ENCODE measurements at places on chromosomes 3 and 15. TPM values are rescaled to one million over a fixed set of nuclear protein-coding genes. Genes with fewer than 3 reads are reported as not detected.

The UBA7 gene
- total RNA-seq = 6.0 TPM

The LRRIQ4 gene
- total RNA-seq = 0.16 TPM

The BCL2A1 gene
- total RNA-seq = not detected

The SPINT1 gene
- total RNA-seq = 1.3 TPM

The IGDCC3 gene
- 298 TPM for total RNA-seq

The SNTN gene
- not detected for total RNA-seq

The ZIC4 gene
- total RNA-seq = 4.5 TPM

The FRG2C gene
- total RNA-seq = not detected

The IMPG2 gene
- 0.40 TPM for total RNA-seq

The CHRFAM7A gene
- 12.7 TPM for total RNA-seq

The APBA2 gene
- total RNA-seq = 79.9 TPM

The TMEM207 gene
- not detected for total RNA-seq

The IL17RE gene
- 1.7 TPM for total RNA-seq

The NLGN1 gene
- total RNA-seq = 20.0 TPM

GRCh38 chr3:24678021-24678420 lies 183.4 kb upstream of the THRB start:
- H3K27ac ChIP-seq = no peak overlapping the region
- no peaks in the 10 kb centered on the region for H3K27me3 ChIP-seq
- no peak for DNase-seq
- H3K4me1 ChIP-seq = no peaks in the 10 kb centered on the region

DNA sequence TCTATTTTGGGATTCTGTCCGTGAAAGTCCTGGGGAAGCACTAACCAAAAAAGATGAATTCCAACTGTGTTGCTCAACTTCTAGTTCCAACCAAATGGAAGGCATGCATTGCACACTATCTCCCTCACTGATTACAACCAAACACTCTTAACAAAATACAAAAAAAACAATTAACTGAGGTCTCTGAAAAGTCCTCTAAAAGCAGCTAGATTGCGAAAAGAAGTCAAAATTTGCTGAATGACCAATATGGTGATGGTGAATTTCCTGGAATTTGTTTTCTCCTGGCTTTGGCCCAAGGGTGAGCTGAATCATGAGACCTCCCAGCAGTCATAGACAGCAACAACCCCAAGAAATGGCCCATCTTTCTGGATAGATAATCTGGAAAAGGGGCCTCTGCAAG lies 28.3 kb downstream of the CYP19A1 start:
- no peaks in the 10 kb centered on the region for H3K36me3 ChIP-seq
- no peak overlapping the region for H3K4me3 ChIP-seq
- peaks cover 3% of the 10 kb centered on the region for H3K27me3 ChIP-seq
- no peak overlapping the region for H3K27ac ChIP-seq
- no peak for DNase-seq

DNA sequence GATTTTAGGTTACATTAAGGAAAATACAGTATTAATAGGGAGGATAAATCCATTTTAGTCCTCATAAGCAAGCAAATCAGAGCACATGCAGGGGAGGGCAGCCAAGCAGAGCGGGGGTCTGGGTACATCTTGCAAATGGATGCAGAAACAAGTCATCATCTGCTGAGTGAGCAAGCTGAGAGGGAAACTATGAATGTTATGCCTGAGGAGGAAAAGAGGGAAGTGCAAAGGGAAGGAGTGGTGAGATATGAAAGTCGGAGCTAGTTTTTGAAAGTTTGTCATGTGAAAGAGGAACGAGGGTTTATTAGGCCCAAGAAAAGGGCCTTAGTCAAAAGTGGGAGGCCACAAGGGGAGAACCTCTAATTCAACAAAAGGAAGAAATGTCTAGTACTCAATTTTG lies 15.4 kb downstream of the PTX3 start:
- no peak for DNase-seq
- no peak overlapping the region for H3K27ac ChIP-seq
- H3K27me3 ChIP-seq = no peaks in the 10 kb centered on the region
- no peak overlapping the region for H3K4me3 ChIP-seq

DNA sequence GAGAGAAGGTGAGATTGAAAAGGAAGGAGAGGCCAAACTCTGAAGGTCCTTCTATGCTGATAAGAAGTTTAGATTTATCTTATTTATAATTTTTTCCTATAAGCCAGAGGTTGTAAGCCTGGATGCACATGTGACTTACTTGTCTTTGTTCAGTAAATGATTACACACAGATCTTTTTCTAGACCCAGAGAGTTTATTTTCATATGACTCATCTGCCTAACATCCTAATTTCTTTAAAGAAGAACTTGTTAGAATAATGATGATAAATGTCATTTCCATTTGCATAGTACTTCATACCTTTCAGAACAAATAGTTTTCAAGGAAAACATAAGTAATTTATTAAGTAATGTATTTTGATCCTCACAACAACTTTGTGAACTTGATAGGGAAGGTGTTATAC lies 434.8 kb upstream of the DPH6 start:
- H3K36me3 ChIP-seq = no peaks in the 10 kb centered on the region
- H3K27me3 ChIP-seq = no peaks in the 10 kb centered on the region
- no peak overlapping the region for H3K4me3 ChIP-seq

- no peaks in the 10 kb centered on the region for H3K4me1 ChIP-seq
- H3K27me3 ChIP-seq = no peaks in the 10 kb centered on the region
- H3K27ac ChIP-seq = no peak overlapping the region
- H3K4me3 ChIP-seq = no peak overlapping the region
Observed at GRCh38 chr3:111796566-111796965, 62.5 kb upstream of the PHLDB2 start.

- H3K27ac ChIP-seq = no peak overlapping the region
- H3K4me1 ChIP-seq = peaks cover 9% of the 10 kb centered on the region
- peaks cover 69% of the 10 kb centered on the region for H3K27me3 ChIP-seq
- H3K36me3 ChIP-seq = no peaks in the 10 kb centered on the region
Observed at GRCh38 chr3:39804951-39805350, 4.5 kb upstream of the MYRIP start.

GRCh38 chr15:99708563-99708962 lies 24.7 kb downstream of the LYSMD4 start:
- no peak overlapping the region for H3K27ac ChIP-seq
- DNase-seq = no peak
- peaks cover 9% of the 10 kb centered on the region for H3K4me1 ChIP-seq
- no peaks in the 10 kb centered on the region for H3K27me3 ChIP-seq
- H3K36me3 ChIP-seq = peaks cover 4% of the 10 kb centered on the region
- no peak overlapping the region for H3K4me3 ChIP-seq

GRCh38 chr3:57006179-57006657 lies 54.2 kb upstream of the SPATA12 start:
- no peaks in the 10 kb centered on the region for H3K27me3 ChIP-seq
- H3K36me3 ChIP-seq = no peaks in the 10 kb centered on the region
- H3K27ac ChIP-seq = no peak overlapping the region
- H3K4me3 ChIP-seq = no peak overlapping the region

DNA sequence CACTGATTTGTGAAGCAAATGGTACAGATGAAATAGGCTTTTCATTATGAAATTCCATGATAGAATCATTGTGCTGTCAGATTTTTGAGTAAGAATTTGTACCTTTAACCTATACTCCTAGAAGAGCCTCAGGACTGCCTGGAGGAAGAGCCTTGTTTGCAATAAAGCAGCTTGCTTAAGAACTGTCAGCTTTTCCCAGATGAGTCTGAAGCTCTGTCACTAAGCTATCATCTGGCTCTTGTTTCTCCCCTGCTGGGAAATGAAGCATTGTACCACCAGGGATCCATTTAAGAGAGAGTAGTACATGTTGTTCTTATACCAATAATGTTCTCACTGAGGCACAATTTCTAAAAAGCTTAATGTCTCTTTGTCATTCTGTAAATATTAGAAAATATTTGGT lies 85.1 kb upstream of the FLNB start:
- peaks cover 4% of the 10 kb centered on the region for H3K36me3 ChIP-seq
- no peak overlapping the region for H3K4me3 ChIP-seq
- H3K4me1 ChIP-seq = no peaks in the 10 kb centered on the region
- DNase-seq = no peak

GRCh38 chr15:57259568-57260040 lies 116.7 kb upstream of the CGNL1 start:
- no peaks in the 10 kb centered on the region for H3K27me3 ChIP-seq
- DNase-seq = peak; percentile 23
- H3K4me3 ChIP-seq = peak overlapping the region; percentile 58
- H3K36me3 ChIP-seq = peaks cover 17% of the 10 kb centered on the region
- H3K4me1 ChIP-seq = peaks cover 28% of the 10 kb centered on the region

- H3K27me3 ChIP-seq = no peaks in the 10 kb centered on the region
- H3K4me1 ChIP-seq = peaks cover 9% of the 10 kb centered on the region
- H3K27ac ChIP-seq = no peak overlapping the region
- no peak overlapping the region for H3K4me3 ChIP-seq
Observed at GRCh38 chr3:116930786-116931185, 221.2 kb downstream of the TUSC7 start.

DNA sequence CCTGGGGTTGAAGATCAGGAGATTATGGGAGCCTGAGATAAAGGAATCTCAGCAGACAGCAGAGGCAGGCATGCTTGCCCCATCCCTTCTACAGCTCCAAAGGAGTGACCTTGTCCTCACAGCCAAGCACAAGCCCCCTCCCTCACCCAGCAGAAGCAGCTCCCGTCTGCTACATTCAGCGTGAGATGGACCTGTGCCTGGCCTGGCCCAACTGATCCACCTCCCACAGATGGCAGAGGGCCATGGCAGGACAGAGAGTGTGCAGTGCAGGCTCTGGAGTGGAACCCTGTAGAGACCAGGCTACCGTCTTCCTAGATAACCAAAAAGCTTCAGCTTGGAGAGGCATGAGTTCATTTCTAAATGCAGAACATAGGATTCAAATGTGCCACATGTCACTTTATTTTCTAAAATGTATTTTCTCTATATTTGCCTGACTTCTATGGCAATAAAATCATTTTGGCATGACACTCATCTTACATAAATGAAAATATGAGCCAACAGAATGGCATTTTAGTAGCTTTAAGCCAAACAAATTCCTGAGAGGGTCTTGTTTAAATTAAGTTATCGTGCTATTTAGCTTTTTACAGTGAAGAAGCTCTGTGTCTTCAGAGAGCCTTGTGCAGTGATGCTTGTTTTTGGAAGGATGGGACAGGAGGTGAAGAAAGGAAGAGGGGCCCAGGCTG lies 43.7 kb downstream of the SLC12A8 start:
- H3K27me3 ChIP-seq = no peaks in the 10 kb centered on the region
- H3K4me3 ChIP-seq = no peak overlapping the region
- no peak for DNase-seq
- no peak overlapping the region for H3K27ac ChIP-seq

DNA sequence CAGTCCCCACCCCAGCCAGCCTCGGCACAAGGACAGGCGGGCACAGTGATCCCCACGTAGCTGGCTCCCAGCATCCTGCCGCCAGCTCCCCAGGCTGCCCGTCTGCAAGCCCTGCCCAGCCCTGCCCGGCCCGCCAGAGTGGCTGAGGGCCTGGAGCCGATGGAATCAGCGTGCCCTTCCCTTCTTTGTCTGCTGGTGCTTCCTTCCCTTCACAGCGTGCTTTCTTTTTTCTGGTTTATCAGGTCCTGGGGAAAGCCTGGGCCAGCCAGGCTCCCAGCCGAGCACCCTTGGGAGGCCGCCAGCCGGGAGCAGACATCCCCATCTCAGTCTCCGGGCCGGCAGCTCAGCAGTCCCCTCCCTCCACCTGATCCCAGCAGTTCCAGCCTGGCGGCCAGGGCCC lies 54.7 kb upstream of the SMAD6 start:
- no peak overlapping the region for H3K4me3 ChIP-seq
- peaks cover 39% of the 10 kb centered on the region for H3K4me1 ChIP-seq
- no peak for DNase-seq
- H3K27ac ChIP-seq = no peak overlapping the region
- no peaks in the 10 kb centered on the region for H3K36me3 ChIP-seq

- H3K36me3 ChIP-seq = peaks cover 1% of the 10 kb centered on the region
- H3K27me3 ChIP-seq = peaks cover 3% of the 10 kb centered on the region
- peaks cover 35% of the 10 kb centered on the region for H3K4me1 ChIP-seq
- DNase-seq = no peak
- H3K27ac ChIP-seq = no peak overlapping the region
- peak overlapping the region; percentile 92 for H3K4me3 ChIP-seq
Observed at GRCh38 chr15:80154336-80154735, 1.5 kb downstream of the FAH start.

- H3K27me3 ChIP-seq = no peaks in the 10 kb centered on the region
- peaks cover 5% of the 10 kb centered on the region for H3K36me3 ChIP-seq
- H3K4me3 ChIP-seq = no peak overlapping the region
Observed at GRCh38 chr3:153768561-153769469, 352.4 kb upstream of the ARHGEF26 start.

- no peak for DNase-seq
- no peaks in the 10 kb centered on the region for H3K27me3 ChIP-seq
- no peak overlapping the region for H3K4me3 ChIP-seq
- H3K4me1 ChIP-seq = peaks cover 24% of the 10 kb centered on the region
Observed at GRCh38 chr3:29064085-29064484, 216.8 kb upstream of the RBMS3 start.

- H3K27me3 ChIP-seq = no peaks in the 10 kb centered on the region
- peaks cover 37% of the 10 kb centered on the region for H3K4me1 ChIP-seq
- DNase-seq = peak; percentile 45
- no peak overlapping the region for H3K27ac ChIP-seq
- no peaks in the 10 kb centered on the region for H3K36me3 ChIP-seq
Observed at GRCh38 chr3:42012935-42013690, 51.2 kb upstream of the ULK4 start.

GRCh38 chr3:66534304-66534845 lies 33.6 kb upstream of the LRIG1 start:
- H3K27ac ChIP-seq = no peak overlapping the region
- no peaks in the 10 kb centered on the region for H3K36me3 ChIP-seq
- no peak for DNase-seq
- no peaks in the 10 kb centered on the region for H3K27me3 ChIP-seq
- H3K4me3 ChIP-seq = no peak overlapping the region

DNA sequence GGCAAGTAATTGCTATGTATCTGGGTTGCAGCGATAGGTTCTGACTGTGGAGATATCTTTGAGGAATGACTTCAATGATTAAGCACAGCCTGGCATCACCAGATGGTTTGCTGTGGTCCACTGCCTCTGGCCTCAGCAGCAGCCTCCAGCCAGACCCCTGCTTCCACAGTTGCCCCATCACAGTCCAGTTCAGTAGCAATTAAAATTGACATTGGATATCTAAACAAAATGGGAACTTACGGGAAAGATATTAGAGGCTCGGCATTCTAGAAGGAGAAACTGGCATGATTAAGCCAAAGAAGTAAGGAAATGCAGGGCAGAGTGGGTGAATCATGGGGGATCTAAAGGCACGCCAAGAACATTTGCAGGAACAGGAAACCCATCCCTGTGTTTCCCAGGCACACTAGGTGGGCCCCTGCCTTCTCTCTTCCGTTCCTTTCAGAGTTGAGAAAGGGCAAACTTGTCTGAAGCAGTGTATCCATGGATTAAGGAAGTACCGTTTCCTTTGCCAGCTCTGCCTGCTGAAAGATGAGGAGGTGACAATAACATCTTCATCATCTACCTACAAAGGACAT lies 36.3 kb upstream of the SH3BP5 start:
- H3K27ac ChIP-seq = no peak overlapping the region
- no peak for DNase-seq
- no peaks in the 10 kb centered on the region for H3K36me3 ChIP-seq
- H3K27me3 ChIP-seq = peaks cover 4% of the 10 kb centered on the region

DNA sequence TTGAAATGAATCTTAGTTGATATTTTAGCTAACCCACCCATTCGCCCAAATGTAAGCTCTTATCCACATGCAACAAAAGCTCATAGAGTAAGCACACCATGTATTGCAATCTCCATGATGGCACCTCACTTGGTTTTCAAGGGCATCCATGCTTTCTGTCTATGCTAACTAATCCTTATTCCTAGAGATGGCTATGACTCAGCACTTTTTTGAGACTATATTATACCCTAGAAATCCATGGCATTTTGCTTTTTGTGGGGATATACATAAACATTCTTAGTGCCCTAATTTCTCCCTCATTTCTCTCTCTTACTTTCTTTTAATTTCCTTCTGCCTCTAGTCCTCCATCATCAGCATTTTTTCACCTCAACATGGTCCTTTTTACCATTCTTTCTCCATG lies 168.5 kb upstream of the STT3B start:
- no peak overlapping the region for H3K4me3 ChIP-seq
- H3K27me3 ChIP-seq = no peaks in the 10 kb centered on the region
- no peaks in the 10 kb centered on the region for H3K36me3 ChIP-seq
- peaks cover 19% of the 10 kb centered on the region for H3K4me1 ChIP-seq

Data from neural crest cell (in vitro differentiated cells).